ENCODE measurements at places on chromosomes 16 and 17. TPM values are rescaled to one million over a fixed set of nuclear protein-coding genes. Genes with fewer than 3 reads are reported as not detected.

DNA sequence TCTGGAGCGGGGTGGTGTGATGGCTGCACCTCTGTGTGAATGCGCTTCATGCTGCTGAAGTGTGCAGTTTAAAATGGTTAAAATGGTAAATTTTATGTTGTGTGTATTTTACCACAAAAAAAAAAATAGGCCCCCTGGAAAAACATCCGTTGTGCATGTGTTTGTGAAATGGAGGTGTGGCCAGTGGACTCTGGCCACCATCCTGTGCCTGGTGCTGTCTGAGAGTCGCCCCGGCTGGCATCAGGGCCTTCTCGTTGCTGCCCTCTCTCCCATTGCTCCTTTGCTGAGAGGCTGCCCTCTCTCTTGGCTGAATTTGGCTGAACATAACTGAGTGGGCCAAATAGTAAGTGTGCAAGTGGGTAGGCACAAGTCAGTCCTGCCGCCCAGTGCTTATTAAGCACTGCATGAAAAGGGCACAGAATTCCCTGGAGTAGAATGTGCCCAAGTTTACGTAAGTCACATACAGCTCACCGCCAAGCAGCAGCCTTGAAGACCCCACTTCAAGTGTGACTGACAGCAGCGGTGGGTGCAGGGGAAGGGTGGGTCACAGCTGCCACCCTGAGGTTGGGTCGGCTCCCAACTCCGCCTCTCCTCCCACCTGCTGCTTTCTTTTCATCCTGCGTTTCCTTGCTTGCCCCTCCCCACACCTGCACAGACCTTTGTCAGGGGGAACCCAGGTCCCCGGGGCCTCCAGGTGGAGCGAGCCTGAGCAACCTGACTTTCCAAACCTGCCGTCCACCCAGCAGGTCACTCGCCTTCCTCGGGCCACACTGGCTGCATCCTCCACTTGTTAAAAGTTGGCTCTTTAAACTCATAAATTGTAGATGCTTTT, 46.8 kb downstream of the FOXK2 start:
- no peak for DNase-seq

GRCh38 chr16:8402981-8403843, 187.1 kb downstream of the TMEM114 start:
- DNase-seq, result no peak

- DNase-seq, result no peak
Measured at GRCh38 chr17:73010414-73010813, 82.1 kb downstream of the SLC39A11 start.

Gene SLC6A4
- total RNA-seq, result 156 TPM

Gene OR4D1
- total RNA-seq, result not detected

Gene GRB7
- total RNA-seq, result 64.0 TPM
